ENCODE measurements at places on chromosomes 6 and 20. TPM values are rescaled to one million over a fixed set of nuclear protein-coding genes. Genes with fewer than 3 reads are reported as not detected.

- H3K27me3 ChIP-seq = no peaks in the 10 kb centered on the region
- H3K36me3 ChIP-seq = peaks cover 40% of the 10 kb centered on the region
- H3K4me1 ChIP-seq = peaks cover 43% of the 10 kb centered on the region
- peak overlapping the region; percentile 88 for H3K4me3 ChIP-seq
- H3K27ac ChIP-seq = peak overlapping the region; percentile 96
Measured at GRCh38 chr6:31734821-31735406, 1.4 kb downstream of the CLIC1 start.

DNA sequence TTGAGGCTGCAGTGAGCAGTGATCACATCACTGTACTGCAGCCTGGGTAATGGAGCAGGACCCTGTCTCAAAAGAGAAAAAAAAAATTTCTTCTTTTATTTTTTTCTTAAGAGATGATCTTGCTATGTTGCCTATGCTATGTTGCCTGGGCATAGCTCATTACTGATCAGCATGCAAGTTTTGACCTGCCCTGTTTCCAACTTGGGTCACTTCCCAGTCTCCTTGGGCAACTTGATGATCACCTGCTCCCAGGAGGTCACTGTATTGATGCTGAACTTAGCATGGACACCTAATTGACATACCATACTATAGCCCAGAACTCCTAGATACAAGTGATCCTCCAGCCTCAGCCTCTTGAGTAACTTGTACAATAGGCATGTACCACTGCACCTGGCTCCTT, 30.7 kb upstream of the NANP start:
- H3K4me1 ChIP-seq = peaks cover 2% of the 10 kb centered on the region
- H3K27me3 ChIP-seq = no peaks in the 10 kb centered on the region
- no peak for DNase-seq

DNA sequence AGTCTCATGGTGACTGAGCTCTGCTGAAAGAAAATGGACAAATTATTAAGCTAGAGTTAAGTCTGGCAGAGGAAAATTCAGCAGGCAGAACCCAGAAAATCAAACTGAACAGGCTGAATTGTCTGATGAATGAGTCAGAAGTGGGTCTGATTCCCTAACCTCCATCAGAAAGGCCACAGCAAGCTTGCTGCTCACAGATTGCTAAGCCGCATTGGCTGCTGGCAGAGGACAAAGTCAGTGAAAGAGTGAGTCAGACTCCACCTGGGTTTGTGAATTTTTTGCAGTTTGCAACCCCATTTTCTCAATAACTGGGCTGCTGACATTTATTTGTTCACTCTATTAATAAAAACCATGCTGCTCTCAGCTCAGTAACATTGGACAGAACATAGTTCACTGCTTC, 191.3 kb downstream of the EPM2A start:
- H3K4me3 ChIP-seq = no peak overlapping the region
- peaks cover 40% of the 10 kb centered on the region for H3K4me1 ChIP-seq

DNA sequence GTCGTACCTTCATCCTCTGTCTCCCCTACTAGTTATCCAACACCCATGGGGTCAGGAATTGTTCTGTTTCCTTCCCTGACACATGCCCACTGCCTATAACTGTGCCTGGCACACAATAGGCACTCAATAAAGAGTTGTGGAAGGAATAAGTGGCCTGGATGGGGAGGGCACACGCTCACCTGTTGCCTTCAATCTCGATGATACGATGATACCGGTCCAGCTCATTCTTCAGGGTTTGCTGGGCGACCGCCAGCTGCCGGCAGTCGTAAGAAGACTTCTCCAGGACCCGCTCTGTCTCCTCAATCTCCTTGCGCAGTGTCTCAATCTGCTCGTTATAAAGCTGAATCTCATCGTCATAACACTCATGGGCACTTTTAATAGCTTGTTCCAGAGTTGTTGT, 32.5 kb downstream of the BFSP1 start:
- H3K4me1 ChIP-seq = peaks cover 4% of the 10 kb centered on the region
- H3K4me3 ChIP-seq = no peak overlapping the region
- no peak for DNase-seq

DNA sequence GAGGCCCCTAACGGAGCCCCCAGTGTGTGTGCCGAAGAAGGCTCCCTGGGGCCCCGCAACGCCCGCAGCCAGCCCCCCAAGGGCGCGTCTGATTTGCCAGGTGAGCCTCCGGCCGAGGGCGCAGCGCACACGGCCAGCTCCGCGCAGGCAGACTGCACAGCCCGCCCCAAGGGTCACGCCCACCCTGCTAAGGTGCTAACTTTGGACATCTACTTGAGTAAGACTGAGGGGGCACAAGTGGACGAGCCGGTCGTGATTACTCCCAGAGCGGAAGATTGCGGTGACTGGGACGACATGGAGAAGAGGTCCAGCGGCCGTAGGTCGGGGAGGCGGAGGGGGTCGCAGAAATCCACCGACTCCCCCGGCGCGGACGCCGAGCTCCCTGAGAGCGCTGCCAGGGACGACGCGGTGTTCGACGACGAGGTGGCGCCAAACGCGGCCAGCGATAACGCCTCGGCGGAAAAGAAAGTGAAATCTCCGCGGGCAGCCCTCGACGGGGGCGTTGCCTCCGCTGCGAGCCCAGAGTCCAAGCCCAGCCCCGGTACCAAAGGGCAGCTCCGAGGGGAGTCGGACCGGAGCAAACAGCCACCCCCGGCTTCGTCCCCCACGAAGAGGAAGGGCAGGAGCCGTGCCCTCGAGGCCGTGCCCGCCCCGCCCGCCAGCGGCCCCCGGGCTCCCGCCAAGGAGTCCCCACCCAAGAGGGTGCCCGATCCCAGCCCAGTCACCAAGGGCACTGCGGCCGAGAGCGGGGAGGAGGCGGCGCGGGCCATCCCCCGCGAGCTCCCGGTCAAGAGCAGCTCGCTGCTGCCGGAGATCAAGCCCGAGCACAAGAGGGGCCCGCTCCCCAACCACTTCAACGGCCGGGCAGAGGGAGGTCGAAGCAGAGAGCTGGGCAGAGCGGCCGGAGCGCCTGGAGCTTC, 117.0 kb downstream of the RTN4IP1 start:
- no peak for DNase-seq
- H3K27me3 ChIP-seq = no peaks in the 10 kb centered on the region
- H3K4me3 ChIP-seq = peak overlapping the region; percentile 68
- H3K27ac ChIP-seq = peak overlapping the region; percentile 79
- H3K36me3 ChIP-seq = no peaks in the 10 kb centered on the region

DNA sequence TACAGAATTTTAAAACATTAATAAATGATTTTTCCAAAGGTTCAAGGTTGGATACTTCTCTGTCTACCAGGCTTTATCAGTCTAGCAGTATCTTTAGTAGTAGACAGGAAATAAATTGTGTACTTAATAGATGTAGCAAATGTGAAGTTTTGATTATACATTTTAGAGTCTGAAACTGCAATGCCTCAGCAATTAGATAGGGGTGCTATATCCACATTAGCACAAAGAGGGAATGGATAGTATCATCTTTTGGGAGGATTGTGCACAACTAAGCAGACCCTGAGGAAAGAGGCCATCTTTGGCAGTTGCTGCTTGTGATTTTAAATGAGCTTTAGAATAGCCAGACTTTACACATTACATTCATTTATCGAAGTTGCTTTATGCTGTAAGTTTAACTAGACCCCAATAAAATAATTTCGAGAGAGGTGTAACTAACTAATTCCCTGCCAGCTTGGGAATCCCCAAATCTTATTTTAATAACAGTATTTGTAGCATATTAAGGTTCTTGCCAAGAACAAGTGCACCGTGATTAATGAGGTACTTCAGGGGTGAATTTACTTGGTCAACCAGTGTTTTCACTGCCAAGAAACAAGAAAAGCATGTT, 2.8 kb downstream of the KCNQ5 start:
- peaks cover 27% of the 10 kb centered on the region for H3K4me1 ChIP-seq
- H3K27me3 ChIP-seq = no peaks in the 10 kb centered on the region
- no peak for DNase-seq
- no peaks in the 10 kb centered on the region for H3K36me3 ChIP-seq
- H3K27ac ChIP-seq = no peak overlapping the region
- no peak overlapping the region for H3K4me3 ChIP-seq

- H3K27me3 ChIP-seq = no peaks in the 10 kb centered on the region
- no peak overlapping the region for H3K27ac ChIP-seq
- H3K36me3 ChIP-seq = no peaks in the 10 kb centered on the region
- no peak overlapping the region for H3K4me3 ChIP-seq
Measured at GRCh38 chr6:131787766-131788712, 19.8 kb upstream of the ENPP1 start.

DNA sequence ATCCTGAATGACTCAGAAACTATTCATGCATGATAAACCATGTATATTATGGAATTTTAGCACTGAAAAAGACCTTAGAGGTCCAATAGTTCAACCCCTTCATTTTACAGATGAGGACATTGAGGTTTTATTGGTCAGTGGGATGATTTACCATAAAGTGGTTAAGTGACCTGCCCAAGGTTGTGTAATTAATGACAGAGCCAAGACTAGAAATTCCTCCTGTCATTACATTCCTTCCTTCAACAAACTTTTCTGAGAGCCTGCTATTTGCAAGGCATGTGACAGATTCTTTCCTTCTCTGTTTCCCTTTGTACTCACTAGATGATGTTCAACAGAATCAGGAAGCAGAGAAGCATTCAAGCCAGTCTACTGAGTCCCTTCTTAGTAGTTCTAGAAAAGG, 170.7 kb upstream of the KCNK16 start:
- no peak for DNase-seq
- H3K4me3 ChIP-seq = no peak overlapping the region
- H3K36me3 ChIP-seq = no peaks in the 10 kb centered on the region
- H3K27ac ChIP-seq = no peak overlapping the region

DNA sequence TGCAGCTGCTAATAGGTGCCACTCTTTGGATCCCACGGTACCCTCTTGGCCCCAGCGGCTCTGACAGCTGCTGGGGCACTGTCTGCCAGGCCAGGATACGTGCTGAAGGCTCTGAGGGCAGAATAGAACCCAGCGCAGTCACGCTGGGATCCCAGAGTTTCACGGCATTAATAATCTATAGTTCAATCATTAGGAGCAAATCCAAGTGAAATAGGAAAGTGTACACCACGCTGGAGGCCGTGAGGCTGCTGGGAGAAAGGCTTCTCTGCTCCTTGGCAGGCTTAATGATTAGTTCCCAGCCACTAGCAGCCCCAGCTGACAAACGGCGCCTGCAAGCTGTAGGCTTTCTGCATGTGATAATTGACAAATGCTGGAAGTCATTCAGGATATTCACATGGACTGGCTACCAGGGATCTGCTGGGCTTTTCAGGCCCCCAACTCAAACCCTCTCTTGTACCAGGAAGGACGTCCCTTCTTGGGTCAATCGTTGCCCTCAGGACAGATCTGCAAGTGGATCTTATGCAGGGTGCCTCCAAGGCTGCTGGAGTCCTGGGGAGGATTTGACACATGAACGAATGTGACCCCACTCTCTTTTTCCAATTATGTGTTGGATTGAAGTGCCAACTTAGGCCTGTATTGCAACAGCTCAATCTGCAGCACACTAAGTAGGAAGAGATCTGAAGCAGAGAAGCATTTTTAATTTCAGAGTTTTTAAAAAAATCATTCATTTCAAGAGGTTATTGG, 50.1 kb upstream of the INSM1 start:
- H3K27me3 ChIP-seq = no peaks in the 10 kb centered on the region
- H3K36me3 ChIP-seq = no peaks in the 10 kb centered on the region
- no peaks in the 10 kb centered on the region for H3K4me1 ChIP-seq
- H3K4me3 ChIP-seq = no peak overlapping the region
- no peak for DNase-seq

DNA sequence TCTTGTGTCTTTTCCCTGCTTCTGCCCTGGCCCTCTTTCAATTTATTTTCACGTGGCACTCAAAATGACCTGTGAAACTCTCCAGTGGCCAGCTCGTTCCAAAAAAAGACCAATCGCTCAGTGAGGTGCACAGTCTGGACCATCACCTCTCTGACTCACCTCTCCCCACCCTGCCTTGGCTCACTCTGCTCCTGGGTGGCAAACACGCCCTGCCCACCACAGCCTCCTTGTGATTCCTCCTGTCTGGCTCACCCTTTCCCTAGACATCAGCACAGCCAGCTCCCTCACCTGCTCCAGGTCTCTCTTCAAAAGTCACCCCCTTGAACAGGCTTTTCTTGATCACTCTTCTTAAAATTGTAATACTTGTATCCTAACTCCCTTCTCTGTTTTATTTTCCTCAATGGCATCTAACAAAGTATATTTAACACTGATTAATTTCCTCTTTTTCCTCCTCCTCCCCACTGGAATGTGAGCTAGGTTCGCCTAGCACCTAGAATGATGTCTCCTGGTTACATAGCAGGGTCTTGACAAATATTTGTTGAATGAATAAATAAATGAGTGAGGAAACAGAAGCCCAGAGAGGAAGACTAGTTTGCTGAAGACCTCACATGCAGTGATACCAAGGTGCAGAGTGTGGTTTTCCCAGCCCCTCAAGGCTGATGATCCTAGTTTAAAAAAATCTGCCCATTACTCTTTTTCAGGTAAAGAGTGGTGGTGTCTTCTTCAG, 109.0 kb downstream of the GJA10 start:
- no peak overlapping the region for H3K4me3 ChIP-seq
- peaks cover 26% of the 10 kb centered on the region for H3K4me1 ChIP-seq
- DNase-seq = no peak

DNA sequence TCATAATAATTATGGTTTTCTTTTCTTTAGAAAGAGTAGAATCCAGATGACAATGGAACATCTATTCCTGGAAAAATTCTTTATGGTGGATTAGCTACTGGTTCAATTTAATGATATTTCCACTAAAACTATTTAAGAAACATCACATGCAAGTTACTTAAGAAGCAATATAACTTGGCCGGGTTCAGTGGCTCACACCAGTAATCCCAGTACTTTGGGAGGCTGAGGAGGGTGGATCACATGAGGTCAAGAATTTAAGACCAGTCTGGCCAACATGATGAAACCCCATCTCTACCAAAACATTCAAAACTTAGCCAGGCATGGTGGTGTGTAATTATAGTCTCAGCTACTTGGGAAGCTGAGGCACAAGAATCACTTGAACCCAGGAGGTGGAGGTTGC, 65.9 kb upstream of the SMLR1 start:
- no peaks in the 10 kb centered on the region for H3K36me3 ChIP-seq
- no peak for DNase-seq
- H3K27me3 ChIP-seq = peaks cover 3% of the 10 kb centered on the region
- H3K4me1 ChIP-seq = no peaks in the 10 kb centered on the region

GRCh38 chr20:12331236-12331635, 413.5 kb downstream of the BTBD3 start:
- H3K36me3 ChIP-seq = no peaks in the 10 kb centered on the region
- no peak overlapping the region for H3K4me3 ChIP-seq
- no peak for DNase-seq

DNA sequence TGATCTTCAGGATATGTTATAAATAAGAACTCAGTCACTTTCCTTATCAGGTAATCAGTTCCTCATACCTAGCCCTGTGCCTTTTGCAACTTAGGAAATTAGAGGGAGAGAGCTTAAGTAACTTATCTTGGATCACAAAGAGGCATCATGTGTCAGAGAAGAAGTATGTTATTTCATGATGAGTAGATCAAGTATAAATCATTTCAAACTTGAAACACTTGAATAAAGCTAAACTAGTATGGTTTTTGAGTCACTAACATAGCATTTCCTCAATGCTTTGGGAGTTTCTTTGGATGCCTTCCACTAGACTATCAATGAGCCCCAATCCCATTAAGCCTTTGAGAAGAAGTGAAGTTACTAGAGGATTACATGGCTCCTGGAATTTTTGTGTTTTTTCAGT, 102.6 kb upstream of the TNFAIP3 start:
- H3K36me3 ChIP-seq = no peaks in the 10 kb centered on the region
- no peaks in the 10 kb centered on the region for H3K27me3 ChIP-seq
- peak; percentile 90 for DNase-seq
- peaks cover 56% of the 10 kb centered on the region for H3K4me1 ChIP-seq
- H3K4me3 ChIP-seq = no peak overlapping the region

Gene SIM1
- not detected for polyA plus RNA-seq

Gene CST7
- polyA plus RNA-seq = not detected

Gene GLP1R
- not detected for polyA plus RNA-seq

Gene GRIK2
- 0.26 TPM for polyA plus RNA-seq

Gene SIRPA
- polyA plus RNA-seq = 50.7 TPM

Data from keratinocyte (primary cell).